Stimulated activated CD4-positive, alpha-beta T cell treated with anti-CD3 and anti-CD28 coated beads, Interleukin-15, amount 100 ng/mL, for 48 hours (primary cell): ENCODE measurements at places on chromosomes 4 and X.

- DNase-seq, result no peak
These were observed 2.2 kb downstream of the SLIT2 start for GRCh38 chr4:20253735-20254409.

DNA sequence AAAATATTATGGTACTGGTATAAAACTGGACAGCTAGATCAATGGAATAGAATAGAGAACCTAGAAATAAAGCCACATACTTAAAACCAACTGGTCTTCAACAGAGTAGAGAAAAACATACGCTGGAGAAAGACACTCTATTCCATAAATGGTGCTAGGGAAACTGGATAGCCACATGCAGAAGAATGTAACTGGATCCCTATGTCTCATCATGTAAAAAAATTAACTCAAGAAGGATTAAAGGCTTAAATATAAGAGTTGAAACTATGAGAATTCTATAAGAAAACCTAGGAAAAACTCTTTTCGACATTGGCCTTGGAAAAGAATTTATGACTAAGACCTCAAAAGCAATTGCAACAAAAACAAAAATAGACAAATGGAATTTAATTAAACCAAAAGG lies 114.6 kb downstream of the PCDH18 start:
- DNase-seq, result no peak

- no peak for DNase-seq
These were observed at the start of gene PABPC5 for GRCh38 chrX:91434351-91435168. Gene PABPC5, plus strand, starts transcription at chrX:91434839. Its CDS starts 739 bp downstream, at chrX:91435578.

- DNase-seq, result no peak
These were observed 74.8 kb upstream of the SMARCA5 start for GRCh38 chr4:143438710-143439109.

DNA sequence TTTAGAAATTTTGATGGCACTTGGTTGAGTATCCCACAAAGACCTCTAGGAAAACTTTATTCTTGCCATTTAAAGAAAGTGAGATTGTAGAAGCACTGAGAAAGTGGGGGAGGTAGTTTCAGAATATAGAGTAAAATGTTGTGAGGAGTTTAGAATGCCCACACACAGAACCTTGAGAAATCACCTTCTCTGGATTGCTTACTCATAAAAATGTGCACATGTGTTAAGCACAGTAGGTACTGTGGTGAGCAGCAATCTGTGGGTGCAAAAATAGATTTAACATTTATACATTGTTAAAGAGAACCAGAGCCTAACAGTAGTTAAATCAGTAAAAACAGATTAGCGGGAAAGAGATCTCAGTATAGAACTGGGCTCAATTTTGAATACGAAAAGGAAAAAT lies 201.2 kb upstream of the NWD2 start:
- DNase-seq, result no peak
